D721Med (cell line): ENCODE measurements at places on chromosomes 4 and X.

DNA sequence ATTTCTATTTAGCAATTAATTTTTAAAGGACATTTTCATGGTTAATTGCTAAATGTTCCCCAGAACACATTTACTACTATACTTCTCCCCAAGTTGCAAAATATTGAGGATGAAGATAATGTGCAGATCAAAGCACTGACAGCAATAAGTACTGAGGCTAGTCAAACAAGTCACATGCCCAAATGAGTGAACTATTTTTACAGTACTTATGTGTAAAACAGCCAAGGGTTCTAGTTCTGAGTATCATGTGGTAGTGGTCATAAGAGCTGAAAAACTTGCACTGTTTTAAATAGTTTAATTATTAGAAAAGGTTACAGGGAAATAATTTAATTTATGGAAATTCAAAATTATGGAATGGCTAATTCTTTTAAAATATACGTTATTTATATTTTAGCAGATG, 3.8 kb downstream of the GALNTL6 start:
- DNase-seq: no peak

DNA sequence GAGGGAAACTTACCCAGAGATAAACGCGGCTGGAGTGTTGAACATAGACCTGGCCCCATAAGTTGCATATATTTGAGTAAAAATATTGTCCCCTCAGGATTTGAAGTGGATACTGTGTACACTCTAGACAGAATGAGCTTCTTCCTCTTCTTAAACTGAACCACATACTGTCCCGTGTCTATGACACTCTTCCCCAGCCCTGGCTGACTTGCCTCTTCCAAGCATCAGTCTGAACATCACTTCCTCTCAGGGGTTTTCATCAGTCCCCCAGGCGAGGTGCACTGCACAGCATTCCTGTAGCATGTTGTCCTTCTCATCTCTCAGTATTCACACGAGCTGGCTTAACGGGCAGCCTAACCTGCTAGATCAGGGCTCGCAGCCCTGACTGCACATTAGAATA, 80.5 kb upstream of the TMEM150C start:
- no peak for DNase-seq

GRCh38 chrX:86806786-86807185, 658.5 kb downstream of the DACH2 start:
- DNase-seq: no peak

- DNase-seq: no peak
Observed at GRCh38 chr4:118762730-118763477, 73.0 kb downstream of the SEC24D start.

DNA sequence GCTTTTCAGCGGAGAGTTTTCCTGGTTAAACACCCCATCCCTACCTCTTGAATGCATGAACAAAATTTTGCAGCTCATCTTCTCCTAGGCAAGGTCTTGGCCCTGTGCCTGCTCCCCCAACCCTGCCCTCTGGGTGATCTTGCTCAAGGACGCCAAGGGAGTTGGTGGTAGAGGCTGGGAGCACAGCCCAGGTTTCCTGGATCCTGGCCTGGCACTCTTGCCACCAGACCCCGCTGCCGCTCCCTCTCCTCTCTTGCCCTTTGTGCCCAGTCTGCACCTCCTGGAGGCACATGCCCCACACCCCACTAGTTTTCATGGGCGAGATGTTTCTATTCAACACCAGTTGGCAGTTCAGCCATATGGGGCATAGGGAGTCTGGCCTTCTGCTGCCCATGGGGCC, 37.3 kb downstream of the TSC22D3 start:
- DNase-seq: no peak

DNA sequence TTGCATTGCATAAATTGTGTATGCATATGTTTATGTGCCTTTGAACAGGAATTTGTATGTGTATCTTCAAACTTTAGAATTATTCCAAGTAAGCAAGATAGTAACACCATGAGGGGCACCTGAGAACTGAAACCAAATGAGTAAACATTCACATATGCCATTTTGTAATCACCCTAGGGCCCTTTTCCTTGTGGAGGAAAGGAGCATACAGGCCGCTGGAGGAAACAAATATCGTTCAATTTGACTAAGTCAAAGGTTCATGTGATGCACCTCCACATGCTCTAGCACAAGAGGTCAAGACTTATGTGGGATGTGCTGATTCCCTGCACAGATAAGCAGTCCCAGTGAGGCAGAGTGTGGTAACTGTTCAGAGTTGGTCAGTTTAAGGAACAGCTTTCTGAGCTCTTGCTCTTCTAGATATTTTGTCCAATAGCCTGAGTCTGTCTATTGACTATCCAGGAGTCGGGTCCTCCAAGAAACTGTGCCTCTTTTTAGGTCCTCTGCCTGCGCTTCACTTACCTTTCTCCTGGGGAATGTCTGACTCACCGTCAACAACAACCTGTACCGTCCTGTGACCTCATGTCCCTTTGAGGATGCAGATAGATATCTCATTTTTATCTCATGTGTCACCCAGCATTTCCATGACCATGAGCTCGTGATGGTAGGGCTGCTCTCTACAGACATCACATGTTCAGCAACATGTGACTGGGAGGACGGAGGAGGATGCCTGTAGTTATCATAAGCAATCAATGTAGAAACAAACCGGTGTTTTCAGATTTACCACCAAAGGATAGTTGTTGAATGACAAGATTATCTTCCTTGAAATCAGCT, 196.9 kb downstream of the NWD2 start:
- DNase-seq: no peak

DNA sequence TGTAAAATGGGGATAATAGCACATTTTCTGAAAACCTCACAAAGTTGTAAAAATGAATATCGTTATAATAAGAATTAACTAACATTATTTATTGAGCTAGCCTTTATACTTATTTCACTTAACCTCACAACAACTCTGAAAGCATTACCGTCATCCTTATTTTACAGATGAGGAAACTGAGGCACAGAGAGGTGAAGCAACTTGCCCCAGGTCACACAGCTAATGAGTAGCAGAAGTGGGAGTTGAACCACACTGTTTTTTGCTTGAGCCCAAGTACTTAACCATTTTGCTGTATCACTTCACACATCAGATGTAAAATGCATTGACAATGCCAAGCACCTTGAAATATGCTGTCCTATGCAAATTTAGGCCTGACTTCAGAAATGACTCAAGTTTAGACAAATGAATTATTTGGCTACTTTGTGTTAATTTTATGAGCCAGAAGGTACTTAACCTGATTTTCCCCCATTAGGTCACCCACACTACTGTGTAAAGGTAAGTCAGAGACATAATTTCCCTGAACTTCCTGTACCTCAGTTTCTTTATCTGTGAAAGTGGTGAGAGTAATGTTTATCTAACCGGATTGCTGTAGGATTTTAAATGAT, 23.1 kb downstream of the CD40LG start:
- no peak for DNase-seq

DNA sequence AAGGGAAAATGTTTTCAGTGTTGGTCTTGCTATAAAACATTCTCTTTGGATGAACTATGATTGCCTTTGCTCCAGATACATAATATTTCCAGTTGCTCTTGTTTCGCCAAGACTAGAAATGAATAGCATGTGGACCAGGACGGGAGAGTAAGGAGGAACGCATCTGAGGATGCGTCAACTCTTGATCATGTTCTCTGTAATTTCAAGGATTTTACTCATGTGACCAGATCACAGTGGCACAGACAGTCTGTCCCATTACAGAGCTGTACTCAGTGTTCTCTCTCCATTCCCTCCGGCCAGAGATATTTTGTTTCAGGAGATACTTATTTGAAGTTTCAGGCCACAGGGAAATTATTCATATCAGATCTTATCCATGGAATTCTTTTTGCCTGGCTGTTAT, 266.6 kb downstream of the MID1IP1 start:
- DNase-seq: no peak

DNA sequence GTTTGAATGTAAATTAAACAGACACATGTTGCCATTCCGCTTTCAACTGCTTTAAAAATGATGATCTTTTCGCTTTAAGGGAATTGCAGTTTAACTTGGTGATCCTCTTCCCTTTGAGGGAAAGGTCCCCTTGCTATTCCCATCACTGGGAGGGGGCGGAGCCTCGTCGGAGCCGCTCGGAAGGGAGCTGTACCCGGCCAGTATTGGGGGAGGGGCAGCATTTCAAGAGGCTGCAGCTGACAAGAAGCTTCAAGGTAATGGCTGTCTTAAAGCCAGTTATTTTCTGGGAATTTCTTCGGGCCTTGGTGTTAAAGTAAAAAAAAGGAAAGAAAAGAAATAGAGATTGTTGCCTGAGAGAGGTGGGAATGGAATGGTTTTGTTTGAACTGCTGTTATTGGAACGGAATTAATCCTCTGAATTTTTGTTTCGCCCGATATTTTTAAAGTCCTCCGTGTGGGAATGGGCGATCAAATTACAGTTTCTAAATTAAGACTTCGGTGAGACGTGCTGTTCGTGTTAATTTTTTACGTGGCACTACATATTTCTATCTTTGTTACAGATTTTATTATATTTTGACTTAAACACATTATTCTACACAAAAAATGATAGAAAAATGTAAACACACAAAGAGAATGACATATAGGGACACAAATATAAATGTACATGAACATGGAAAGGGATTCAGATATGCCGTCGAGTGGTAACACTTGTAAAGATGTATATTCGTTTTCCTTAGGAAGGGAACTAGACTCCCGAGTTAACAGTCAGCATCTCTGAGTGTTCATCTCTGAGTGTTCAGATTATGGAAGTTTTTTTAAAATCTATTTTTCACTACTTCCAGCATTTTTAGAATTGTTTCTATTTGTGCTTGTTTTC, 9.2 kb downstream of the PWWP3B start:
- DNase-seq: no peak
